ENCODE measurements at places on chromosomes 6 and 20.
A peak's percentile ranks its signal among the peaks of the same experiment; 100 is the strongest.

DNA sequence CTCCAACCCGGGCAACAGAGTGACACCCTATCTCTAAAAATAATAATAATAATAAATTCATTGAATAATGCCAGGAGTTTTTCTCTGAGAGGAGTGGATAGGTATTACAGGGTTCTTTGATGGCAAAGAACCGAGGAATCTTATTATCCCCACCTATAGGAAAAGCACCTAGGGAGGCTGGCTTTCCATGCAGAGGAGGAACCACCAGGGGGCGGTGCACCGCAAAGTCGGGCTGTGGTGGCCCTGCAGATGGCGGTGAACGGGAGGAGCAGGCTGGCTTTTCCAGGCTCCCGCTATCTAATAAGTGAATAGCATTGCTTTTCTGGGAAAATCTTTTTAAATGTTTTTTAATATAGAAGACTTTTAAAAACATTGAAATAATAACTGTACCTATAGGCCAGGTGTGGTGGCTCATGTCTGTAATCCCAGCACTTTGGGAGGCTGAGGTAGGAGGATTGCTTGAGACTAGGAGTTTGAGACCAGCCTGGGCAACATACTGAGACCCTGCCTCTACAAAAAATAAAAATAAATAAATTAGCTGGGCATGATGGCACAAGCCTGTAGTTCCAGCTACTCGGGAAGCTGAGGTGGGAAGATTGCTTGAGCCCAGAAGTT, 864.2 kb downstream of the KIF16B start:
- DNase-seq: no peak

GRCh38 chr6:49038294-49038822, 424.7 kb downstream of the MMUT start:
- peak; percentile 2 for DNase-seq

- DNase-seq: peak; percentile 39
Observed at GRCh38 chr6:112018619-112019416, 35.1 kb upstream of the CCN6 start.

GRCh38 chr6:152973916-152974315, 8.9 kb downstream of the FBXO5 start:
- DNase-seq: peak; percentile 11

DNA sequence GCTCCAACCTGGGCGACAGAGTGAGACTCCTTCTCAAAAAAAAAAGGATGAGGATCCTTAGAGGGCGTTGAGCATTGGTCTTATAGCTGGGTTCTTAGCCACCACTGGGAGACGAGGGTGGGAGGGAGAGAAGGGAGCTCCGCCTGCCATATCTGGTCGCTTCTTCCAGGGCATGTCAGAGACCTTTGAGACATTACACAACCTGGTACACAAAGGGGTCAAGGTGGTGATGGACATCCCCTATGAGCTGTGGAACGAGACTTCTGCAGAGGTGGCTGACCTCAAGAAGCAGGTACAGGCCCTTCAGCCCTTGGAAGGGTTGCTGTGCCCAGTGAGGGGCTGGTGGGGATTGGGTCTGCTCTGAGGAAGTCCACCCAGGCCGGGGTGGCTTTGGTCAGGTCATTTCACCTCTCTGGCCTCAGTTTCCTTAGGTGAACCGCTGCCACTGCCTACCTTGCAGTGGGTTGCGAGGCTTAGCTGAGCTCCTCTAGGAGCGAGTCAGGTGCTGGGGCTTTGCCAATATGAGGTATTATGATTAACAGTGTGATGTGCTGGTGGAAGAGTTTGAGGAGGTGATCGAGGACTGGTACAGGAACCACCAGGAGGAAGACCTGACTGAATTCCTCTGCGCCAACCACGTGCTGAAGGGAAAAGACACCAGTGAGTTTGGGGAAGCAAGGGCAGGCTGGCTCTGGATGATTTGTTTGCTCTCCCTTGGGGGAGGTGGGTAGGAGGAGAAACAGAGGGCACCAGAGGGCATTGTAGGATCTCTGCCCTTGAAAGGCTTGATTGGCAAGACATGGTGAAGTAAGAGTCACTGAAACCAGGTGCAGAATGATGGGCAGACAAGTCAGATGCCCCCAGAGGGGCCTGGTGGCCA, 8.5 kb downstream of the CNPY3 start:
- no peak for DNase-seq

DNA sequence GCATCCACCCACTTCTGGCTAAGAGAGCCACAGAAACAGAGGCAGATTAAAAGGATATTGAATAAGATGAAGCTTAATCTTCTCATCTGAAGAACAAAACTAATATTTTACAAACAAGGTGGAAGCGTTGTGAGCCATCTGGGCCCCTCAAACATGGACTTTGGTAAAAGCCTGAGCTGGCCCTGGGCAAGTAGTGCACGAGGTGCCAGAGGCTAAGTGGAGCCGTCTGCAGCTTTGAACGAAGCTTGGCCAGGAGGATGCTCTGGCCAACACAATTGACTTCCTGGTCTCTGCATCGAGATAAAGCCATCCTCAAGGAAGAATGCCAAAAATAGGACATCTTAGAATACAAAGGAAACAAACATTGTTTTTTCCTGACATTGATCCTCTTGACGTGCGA, 53.2 kb upstream of the PLEKHG1 start:
- no peak for DNase-seq

- DNase-seq: peak; percentile 76
Observed at GRCh38 chr20:23257106-23257761, 93.4 kb upstream of the NXT1 start.

GRCh38 chr20:5945963-5946362, 4.4 kb downstream of the TRMT6 start:
- peak; percentile 90 for DNase-seq

DNA sequence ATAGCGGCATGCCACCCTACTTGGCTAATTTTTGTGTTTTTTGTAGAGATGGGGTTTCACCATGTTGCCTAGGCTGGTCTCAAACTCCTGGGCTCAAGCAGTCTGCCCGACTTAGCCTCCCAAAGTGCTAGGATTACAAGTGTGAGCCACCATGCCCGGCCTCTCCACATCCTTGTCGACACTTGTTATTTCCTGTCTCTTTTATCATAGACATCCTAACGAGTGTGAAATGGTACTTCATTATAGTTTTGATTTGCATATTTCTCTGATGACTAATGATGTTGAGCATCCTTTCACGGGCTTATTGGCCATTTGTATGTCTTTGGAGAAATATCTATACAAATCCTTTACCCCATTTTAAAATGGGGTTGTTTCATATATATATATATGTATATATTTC, 39.0 kb upstream of the ASXL1 start:
- DNase-seq: no peak

DNA sequence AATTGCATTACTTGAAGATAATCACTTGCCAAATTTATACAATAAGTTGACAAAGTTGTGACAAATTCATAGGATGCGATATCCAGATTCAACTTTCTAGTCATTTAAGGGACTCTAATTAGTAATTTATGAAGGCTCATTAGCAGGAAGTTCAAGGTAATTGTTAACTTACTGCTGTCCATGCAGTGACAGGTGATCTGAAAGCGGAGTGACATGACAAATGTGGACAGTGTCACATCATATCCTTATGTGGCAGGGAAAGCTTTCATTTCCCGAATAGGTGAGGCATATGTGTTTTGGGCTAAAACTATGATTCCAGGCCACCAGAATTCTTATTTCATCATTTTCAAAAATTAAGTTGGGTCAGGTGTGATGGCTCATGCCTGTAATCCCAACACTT, 115.9 kb upstream of the BMP2 start:
- no peak for DNase-seq

- DNase-seq: peak; percentile 4
Observed at GRCh38 chr20:12594410-12595088, 414.2 kb upstream of the SPTLC3 start.

DNA sequence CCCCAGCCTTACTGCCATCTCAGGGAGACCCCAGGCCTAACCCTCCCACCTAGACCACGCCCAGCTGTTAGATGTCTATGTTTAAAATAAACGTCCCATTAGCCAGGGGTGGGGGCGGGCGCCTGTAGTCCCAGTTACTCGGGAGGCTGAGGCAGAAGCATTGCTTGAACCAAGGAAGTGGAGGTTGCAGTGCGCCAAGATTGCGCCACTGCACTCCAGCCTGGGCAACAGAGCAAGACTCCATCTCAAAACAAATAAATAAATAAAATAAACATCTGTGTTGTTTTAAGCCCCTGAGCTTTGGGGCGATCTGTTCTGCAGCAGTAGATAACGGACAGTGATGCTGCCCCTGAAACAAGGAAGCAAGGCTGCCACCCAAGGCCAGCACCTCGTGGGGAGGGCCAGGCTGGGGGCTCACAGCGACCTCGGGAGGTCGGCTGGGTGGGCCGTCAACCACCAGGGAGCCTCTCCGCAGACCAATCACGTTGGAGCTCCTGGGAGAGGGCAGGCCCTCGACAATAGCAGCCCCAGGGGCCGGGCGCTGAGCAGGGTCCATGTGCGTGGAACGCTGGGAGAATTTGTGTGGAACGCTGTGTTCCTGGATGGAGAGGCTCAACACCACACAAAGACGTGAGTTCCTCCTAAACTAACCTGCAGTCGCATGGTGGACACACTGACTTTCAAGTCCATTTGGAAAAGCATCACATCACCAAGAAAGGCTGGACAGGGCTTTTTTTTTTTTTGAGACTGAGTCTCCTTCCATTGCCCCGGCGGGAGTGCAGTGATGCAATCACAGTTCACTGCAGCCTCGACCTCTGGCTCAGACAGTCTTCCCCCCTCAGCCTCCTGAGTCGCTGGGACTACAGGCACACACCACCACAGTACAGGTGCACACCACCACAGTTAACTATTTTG, 1.0 kb upstream of the HELZ2 start:
- DNase-seq: peak; percentile 51

DNA sequence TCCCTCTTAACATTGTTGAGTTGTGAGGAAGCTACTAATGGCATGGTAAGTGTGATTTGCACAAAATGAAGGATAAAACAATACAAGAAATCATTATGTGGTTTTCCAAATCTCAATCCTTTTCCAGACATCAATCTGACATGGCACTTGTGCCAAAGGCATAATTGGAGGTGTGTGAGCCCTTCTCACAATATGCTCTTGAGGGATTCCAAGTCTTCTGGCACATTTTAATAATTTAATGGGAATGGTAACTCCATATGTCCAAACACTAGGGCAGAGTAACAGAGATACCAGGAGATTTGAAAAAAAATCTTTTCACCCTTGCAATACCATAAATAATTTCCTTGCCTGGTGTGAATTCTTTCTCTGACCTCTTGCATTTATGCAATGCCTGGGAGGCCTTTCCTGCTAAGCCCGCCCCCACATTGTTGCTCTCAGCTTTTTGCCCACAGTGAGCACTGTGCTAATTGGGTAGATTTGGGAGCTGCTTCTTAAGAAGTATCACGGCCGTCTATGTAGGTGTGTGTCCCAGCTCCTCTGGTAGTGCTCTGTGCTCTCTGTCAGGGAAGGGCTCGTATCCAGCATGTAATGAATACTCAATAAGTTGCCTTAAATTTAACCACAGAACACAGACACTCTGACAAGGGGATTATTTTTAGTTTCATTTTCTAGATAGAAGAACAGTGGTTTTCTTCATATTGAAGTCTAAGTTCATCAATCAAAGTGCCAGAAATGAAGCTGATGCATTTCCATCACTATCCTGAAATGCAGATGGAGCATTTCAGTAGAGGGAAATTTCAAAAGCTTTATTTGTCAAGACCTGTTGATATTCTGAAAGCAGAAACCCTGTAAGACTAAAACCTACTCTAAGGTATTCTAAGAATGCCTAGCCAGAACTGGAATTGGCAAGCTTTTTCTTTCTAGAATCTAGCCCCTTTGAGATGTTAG, 54.4 kb upstream of the CEP85L start:
- DNase-seq: peak; percentile 86

- DNase-seq: no peak
Observed at GRCh38 chr6:134238960-134239795, 78.7 kb downstream of the SGK1 start.

DNA sequence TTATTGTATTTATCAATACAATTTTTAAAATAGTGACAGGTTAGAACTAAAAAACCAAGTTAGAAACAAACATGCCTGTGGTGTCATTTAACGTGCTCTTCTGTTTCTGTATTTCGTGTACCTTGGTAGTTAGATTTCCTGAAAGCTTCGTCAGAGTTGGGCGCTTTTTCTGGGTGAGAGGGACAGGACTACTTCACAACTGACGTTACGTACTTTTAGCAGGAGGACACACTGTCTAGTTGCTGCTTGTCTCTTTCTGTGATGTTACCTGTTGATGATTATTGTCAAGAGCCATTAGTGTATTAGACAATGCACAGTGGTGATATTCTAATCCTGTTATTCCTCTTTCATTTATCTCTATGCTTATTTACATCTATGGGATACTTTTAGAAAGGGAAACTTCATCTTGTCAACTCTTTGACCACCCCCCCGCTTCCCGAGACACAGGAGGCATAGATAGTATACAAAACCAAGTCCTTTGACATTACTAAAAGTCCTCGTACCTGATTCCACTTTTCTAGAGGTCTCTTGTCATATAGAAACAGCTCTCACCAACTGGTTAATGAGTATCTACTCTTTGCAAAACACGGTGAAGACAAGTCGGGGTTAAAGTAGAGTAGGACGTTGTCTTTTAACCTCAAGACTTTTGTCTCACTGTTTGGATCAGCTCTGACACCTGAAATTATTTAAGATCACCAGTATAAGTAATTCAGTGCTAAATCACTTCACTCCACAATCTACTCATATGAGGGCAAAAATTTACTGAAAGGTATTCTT, 96.3 kb downstream of the LYRM2 start:
- DNase-seq: no peak

- DNase-seq: no peak
Observed at GRCh38 chr6:167805349-167806060, 21.2 kb upstream of the AFDN start.

GRCh38 chr6:22880686-22881433, 311.5 kb downstream of the HDGFL1 start:
- peak; percentile 99 for DNase-seq

DNA sequence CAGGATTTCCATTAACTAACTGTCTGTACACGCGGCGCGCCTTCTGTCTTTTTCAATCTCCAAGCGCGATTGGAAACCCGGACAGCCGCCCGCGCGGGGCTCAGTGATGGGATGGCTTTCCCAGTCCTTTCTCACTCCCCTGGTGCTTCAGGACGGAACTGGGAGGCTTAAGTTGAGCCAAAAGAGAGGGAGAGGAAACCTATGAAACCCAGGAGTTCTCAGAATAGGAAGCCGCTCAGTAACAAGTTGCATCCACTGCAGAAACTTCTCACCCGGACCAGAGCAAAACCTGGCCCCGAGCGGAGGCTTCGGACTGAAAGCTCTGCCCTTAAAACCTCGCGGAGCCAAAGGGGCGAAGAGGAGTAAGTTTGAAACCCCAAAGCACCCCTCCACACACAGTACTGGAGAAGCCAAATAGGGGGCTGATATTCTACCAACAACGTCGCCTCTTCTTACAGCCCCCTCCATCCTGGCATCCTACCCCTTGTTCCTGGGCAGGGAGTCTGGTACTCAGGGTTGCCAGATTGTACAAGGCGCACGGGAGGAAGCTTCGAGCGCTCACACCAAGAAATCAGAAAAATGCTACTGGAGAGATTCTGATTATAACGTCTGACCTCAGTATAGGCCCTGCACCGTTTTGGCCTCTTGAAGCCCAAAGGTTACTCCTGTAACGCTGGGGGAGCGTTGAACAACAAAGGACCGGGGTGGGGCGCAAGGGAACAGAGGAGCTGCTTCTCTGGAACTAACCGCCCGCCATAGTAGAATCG, 906 bp upstream of the COL12A1 start:
- peak; percentile 60 for DNase-seq

GRCh38 chr6:90202156-90202555, 94.5 kb downstream of the BACH2 start:
- no peak for DNase-seq
